ENCODE measurements at places on chromosomes 13 and 19.

DNA sequence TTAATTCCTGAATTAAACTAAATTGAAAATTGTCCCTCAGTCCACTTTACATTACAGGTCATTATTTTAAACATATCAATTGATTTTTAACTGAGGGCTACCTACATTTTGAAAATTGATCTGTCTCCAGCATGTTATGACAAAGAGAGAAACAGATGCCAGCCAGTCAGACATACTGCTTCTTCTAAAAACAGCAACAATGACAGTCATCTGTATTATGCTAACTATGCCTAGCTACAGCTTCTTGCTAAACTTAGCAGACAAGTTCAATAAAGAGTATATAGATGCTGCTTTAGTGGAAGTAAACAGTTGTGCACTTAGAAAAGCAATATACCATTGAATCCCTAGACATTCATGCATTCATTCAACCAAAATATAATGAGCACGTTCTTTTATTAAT, 48.6 kb upstream of the EEF1AKMT1 start:
- DNase-seq = no peak

DNA sequence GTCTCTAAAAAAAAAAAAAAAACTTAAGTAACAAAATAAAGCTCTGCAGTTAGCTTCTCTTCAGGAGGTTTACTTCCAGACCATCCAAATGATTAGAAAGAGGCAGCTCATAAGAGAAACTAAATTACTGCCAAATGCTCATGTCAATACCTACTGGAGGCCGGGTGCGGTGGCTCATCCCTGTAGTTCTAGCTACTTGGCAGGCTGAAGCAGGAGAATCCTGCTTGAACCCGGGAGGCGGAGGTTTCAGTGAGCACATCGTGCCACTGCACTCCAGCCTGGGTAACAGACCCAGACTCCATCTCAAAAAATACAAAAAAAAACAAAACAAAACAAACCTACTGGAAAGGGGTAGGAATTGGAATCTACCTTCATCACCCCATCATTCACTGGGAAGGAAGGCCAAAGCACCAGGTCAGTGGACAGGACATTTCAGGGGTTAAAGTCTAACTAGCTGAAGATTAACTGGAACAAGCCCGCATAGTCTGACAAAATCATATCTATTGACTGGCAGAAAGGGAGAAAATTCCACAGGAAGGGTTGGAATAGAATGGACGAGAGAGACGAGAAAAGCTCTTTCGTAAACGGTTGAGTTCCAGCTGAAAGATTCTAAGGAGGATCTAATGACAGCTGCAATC, 1.3 kb downstream of the ZFP14 start:
- DNase-seq = no peak

GRCh38 chr13:30312904-30313303, 5.6 kb upstream of the KATNAL1 start:
- DNase-seq = no peak

GRCh38 chr19:20662421-20663105, 1.2 kb upstream of the ZNF626 start:
- DNase-seq = no peak

GRCh38 chr19:47603706-47604565, 5.0 kb upstream of the BICRA start:
- no peak for DNase-seq

DNA sequence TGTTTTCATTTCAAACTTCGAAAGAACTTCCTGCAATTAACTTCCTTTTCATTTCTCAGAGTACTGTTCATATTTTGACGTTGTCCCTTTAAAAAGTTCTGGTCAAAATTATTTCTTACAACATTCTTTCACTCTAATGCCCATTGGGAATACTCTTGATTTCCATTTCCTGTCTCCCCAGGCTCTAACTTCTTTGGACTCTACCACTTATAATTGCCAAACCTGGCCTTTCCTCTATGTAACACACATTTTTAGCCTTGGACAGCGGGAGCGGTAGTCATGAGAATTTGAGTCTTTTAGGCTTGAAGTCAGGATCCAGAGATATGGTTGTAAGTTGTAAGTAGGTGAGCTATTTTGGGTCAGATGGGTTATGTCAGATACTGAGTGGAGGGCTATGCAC, 163.5 kb upstream of the SPRY2 start:
- no peak for DNase-seq

All from colonic mucosa (tissue), 4 donors.